ENCODE measurements at places on chromosomes 2 and 18.

GRCh38 chr2:20012282-20013125 is at the start of gene MATN3:
Gene MATN3, minus strand, starts transcription at chr2:20012668. Its CDS starts 37 bp downstream, at chr2:20012631.
- no peak for DNase-seq

- DNase-seq, result no peak
Observed at GRCh38 chr2:69725706-69726360, 16.1 kb upstream of the ANXA4 start.

- no peak for DNase-seq
Observed at GRCh38 chr2:126894585-126895182, 4.0 kb upstream of the TEX51 start.

- no peak for DNase-seq
Observed at GRCh38 chr2:156147594-156148330, 184.8 kb downstream of the NR4A2 start.

- DNase-seq, result no peak
Observed at GRCh38 chr2:174158003-174158402, 90.3 kb downstream of the OLA1 start.

DNA sequence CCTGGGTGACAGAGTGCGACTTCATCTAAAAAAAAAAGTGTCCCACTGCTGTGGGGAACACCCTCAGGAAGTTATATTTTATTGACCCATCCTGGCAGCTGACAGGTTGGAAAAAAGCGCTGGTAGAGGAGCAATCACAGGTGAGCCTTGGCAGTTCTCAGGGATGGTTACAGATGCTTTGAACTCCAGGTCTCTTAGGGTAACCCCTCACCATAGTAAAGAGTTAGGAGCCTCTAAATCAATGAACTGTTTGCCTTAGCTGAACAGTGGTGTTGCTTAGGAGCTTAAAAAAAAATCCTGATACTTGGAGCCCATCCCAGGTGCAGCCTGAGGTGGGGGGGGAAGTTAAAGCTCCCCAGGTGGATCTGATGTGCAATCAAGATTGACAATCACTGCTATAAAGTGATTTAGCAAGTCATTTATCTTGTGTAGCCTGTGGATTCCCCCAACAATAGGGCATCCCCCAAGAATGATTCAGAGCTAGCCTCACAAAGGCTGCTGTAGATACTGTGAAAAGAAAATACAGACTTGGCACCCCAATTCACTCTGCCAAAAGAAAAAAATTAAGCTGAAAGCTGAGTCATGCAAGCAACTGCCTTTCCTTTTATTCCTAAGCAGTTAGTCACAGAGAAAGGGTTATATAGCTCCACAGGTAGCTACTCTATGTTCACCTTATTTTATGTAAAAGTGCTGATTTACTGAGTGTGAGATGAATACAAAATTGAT is 14.8 kb downstream of the SLC16A14 start:
- DNase-seq, result no peak

GRCh38 chr2:67451086-67451832 is 54.1 kb downstream of the ETAA1 start:
- DNase-seq, result no peak

- no peak for DNase-seq
Observed at GRCh38 chr2:112880696-112881095, 30.3 kb upstream of the IL37 start.

DNA sequence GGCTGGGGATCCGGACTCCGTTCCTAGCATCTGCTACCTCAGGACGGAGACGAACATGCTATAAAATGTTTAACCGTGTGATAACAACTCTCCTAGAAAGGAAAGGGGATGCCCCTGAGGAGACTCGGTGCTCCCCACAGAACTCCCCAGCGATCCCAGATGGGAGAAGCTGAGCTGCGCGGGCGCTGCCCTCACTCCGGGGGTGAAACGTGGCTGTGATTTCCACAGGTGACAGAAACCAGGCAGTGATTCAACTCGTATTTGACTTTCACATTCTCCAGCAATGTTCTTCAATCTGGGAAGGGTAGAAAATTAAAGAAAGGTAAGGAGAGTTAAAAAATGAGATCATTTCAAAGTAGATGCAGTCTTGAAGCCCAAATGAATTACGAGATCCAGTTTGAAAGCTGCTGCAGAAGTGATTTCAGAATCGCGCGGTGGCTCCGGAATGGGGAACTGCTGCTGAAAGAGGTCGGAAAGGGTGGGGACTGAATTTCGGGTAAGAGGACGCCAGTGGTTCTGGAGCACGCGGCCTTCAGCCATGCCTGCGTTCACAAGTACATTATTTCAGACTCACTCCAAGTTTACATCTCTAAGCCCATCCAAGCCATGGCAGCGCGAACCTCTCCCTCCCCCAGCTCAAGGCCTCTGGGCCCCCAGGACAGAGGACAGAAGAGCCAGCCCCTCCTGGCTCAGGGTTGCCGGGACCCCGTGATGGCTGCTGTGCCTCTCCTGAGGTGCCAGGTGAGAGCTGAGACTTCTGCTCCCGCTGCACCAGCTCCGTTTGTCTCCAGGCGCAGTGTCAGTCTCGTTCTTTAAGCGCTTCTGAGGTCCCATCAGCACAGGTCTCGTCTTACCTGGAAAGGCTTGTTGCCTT is 39.5 kb downstream of the ADNP2 start:
- DNase-seq, result no peak
